ENCODE measurements at places on chromosomes 2 and 18.

DNA sequence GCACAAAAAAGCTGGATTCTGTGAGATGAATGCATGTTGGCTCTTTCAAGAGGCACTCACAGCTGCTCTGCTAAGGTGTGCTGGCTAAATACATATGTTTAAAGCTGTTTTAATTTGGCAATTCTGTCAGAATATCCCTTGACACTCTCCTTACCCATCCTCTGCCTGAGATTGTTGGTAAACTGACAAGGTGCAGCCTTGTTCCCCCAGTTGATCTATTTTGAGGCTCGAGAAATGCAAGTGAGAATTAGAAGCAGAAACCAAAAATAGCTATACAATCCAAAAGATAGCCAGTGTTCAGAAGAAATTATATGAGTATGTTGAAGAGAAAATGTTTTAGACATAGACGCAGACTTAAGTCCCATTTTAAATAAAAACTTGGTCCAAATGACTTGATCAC is 971.7 kb upstream of the GYPC start:
- DNase-seq, result no peak

DNA sequence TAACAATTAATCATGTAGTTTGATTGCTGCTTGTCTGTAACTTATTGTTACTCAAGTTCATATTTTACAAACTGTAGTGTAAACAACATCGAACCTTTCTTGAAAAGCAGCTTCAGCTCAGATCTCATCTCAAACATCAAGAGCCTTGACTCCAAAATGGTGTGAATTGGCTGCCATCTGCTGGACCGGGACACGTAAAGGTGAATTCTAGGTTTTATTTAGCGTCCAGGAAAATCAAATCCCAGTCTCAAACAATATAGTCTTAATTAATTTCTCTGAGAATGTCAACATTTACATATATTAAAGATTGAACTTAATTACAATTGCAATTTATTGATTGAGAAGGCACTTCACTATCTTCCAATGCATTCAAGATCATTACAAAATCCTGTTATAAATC is 453.0 kb downstream of the GALR1 start:
- DNase-seq, result peak; percentile 16

- DNase-seq, result peak; percentile 20
These were observed 62.2 kb upstream of the PMAIP1 start for GRCh38 chr18:59837586-59837985.

GRCh38 chr2:20677301-20678085 is 10.5 kb downstream of the GDF7 start:
- no peak for DNase-seq

DNA sequence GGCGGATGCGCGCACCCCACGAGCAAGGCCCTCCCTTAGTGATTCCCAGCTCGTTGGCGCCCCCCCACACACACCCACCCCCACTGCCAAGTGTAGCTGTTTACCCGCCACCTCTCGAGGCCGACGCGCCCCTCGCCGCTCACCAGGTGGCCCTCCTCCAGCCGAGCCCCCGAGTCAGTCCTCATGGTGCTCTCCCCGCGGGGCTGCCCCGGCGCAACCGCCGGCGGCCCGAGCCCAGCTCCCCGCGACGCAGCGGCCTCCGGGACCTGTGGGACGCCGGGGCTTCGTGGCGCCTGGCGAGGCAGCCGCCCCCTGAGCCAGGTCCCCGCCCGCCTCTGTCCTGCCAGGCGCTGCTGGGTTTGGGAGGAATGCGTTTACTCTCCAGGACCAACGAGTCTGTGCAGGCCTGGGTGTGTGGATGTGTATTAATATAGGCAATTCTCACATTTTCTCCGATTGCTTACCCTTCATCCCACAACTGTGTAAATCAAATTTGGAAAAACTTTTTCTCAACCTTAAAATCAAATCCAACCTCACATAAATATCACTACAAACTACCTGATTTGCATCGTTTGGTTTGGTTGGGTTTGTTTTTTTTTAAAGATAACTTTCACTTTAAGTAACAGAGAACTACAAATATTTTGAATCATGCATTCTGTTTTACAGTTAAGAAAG is at the start of gene TMEM237:
TSS of gene TMEM237 (minus strand) at position 288 of the 675 bp plus-strand sequence. CDS start at position 185, 103 bp downstream.
- peak; percentile 33 for DNase-seq

DNA sequence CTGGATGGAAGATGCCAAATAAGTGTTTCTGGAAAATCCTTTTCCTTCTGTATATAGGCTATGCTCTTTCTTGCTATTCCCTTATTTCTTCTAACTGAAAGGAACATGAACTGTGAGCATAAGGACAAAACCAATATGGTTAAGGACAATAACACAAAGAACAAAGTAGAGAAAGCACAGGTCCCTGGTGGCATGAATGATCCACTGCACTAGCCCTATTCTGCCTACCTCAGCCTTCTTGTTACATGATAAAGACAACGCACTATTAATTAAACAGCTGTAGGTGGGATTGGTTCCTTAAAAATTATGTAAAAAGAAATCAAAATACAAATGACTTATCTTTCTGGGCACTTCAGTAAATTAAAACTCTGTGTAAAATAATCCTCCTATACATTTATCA is 1.9 kb upstream of the WDR75 start:
- no peak for DNase-seq

DNA sequence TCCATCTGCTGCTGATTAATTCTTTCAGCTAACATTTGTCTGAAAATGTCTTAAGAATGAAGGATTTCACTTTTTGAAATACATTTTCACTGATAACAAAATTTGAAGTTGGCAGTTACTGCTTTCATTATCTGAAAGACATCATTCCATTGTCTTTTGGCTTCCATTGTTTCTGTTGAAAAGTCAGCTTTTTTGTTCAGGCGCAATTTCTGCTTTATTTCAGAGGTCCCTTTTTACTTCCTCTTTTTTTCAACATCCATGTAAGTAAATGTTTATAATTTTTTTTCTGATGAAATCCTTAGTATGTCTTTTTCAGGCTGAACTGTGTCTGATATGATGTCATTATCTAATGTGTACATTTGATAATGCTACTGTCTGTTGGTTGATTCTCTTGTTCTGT is 184.2 kb downstream of the RND3 start:
- DNase-seq, result no peak

- no peak for DNase-seq
These were observed 114.1 kb downstream of the ALPK2 start for GRCh38 chr18:58514773-58515172.

GRCh38 chr2:124476291-124476690 is 451.2 kb downstream of the CNTNAP5 start:
- DNase-seq, result no peak

- DNase-seq, result no peak
These were observed 74.1 kb downstream of the LTBP1 start for GRCh38 chr2:33020883-33021282.

DNA sequence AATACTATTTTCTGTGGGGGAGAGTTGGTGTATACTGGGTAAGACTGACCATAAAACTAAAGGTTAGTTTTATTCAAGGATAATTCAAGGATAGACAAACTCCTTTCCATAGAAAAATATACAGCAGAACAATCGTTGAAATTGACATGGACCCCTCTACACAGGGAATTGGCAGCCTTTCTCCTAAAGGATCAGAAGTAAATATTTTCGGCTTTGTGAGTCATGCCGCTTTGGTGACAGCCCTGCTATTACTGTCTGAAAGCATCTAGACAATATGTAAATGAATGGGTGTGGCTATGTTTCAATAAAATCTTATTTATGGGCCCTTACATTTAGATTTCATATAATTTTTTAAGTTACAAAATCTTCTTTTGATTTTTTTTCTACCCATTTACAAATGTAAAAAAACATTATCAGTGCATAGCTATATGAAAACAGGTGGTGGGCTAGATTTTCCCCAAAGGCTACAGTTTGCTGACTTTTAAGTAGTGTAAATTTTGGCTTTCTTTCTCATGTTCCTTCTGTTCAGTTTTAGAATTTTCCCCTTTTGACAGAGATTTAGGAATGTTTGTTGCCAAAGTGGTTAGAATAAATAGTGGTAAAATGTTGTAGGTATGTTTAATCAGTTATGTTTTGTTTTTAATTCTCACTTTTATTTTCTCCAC is 270.6 kb downstream of the DCC start:
- no peak for DNase-seq

GRCh38 chr2:6793913-6794312 is 71.8 kb downstream of the CMPK2 start:
- no peak for DNase-seq

GRCh38 chr2:44126106-44126797 is 42.4 kb upstream of the PPM1B start:
- no peak for DNase-seq

DNA sequence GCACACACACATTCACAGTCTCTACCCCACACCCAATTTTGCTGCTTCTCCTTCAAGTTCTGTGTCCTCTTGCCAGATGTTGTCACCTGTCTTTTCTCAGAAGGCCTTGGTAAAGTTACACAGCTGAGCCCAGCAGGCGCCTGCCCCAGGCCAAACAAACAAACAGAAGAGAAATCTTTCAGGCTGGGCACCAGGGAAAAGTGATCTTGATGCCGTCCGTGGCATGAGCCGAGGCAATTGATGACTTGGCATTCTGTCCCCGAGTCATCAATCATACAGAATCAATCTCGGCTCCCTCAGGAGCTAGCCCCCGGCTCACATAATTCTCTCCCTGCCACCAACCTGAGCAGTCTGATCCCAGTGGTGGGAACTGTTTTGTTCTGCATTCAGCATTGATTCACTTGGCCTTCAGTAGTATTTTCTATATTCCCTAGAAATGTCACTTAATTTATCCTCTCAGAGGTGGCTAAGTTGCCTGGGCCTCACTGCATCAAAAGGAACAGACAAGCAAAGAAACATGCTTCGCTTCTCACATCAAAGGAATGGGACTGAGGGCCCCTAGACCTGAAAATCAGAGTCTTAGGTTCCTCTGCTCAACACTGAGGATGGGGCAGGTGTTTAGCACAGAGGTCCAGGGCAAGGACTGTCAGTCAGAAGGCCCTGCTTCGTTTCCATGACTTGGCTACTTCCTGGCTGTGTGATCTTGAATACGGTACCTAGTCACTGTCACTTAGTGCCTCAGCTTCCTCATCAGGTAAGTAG is 278.8 kb upstream of the CELF4 start:
- no peak for DNase-seq

DNA sequence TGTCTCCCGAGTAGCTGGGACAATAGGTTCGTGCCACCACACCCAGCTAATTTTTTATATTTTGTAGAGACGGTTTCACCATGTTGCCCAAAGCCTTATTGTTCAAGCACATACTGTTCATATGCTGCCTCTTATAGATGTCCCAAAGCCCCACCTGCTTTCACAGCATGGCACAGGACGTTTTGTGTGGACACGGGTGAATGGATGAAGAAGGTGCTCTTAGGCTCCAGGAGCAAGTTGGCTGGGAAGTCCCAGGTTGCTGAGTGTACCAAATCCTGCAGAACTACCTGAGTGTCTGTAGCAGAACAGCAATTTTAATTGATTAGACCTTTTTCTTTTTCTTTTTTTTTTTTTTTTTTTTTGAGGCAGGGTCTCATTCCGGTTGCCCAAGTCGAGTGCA is 10.5 kb upstream of the SAG start:
- DNase-seq, result no peak

DNA sequence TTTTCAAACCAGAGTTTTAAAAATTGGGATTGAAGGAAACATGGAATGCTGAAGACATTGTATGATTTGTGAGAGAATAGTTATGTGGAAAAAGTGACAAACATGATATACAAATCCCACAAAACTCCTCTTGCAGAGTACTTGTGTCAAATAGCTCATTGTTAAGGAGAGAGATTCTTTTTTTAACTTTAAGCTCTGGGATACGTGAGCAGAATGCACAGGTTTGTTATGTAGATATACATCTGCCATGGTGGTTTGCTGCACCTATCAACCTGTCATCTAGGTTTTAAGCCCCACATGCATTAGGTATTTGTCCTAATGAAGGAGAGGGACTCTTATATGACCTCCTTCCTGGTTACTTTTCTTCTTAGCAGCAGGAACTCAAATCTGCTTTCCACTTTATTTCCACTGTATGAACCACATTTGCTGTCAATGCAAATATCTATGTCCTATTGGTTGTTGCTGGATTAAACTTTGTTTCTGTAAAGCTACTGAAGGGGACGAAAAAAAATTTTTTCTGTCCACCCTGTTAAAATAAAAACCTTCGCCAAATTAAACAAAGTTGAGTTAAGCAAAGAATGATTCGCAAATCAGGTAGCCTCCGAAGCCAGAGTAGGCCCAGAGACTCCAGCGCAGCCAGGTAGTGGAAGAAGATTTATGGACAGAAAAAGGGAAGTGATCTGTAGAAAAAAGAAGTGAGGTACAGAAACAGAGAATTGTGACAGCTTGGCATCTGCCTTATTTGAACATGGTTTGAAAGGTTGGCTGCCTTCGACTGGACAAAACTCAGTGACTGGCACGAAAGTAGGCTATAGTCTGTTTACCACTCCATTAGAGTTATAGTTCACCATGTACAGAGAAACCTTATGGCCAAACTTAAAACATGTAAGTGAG is 430.1 kb upstream of the CHST9 start:
- no peak for DNase-seq

DNA sequence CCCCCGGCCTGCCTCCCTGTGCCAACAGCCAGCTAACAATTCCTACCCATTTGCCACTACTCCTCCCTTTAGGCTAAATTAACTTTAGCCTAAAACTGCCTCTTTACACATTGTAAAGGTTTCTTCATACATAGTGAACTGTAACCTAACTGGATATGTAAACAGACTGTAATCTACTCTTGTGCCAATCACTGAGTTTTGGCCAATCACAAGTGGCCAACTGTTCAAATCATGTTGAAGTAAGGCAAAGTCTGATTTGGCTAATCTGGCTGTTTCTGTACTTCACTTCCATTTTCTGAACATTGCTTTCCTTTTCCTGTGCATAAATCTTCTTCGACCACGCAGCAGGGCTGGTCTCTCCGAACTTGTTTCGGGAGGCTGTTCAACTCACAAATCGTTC is 103.6 kb upstream of the LYPD6 start:
- DNase-seq, result no peak

DNA sequence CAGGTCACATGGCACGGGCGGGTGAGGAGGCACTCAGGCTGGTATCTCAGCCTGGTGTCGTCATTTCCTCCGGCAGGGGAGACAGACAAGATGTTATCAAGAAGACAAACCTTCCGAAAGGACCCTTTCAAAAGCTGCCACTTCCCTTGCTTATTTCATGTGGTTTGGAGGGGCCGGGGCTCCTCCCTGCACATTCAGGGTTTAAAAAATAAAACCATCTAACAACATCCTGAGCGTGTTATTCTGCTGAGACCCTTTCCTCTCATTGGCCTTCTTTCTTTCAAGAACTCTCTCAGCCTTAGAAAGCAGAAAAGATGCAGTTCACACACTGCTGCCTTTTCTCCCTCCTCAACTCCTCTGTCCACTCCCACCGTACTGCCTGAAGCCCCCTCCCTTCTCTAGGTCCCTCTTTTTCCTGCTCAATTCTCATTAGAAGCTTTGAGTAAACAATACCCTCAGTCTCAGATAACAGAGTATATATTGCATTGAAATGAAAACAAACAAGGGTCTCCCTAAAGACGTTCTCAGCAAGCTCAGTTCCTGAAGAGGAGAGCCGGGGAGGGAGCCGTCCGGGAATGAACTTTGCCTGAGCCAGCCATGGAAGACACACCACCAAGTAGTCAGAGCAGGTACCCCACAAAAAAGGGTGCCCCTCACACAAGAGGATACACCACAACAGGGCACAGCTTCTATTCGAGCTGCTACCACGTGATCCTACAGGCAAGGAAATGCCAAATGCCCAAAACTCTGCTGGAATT is 9.7 kb downstream of the SMAD7 start:
- DNase-seq, result no peak

- no peak for DNase-seq
These were observed 117.4 kb downstream of the LRRTM1 start for GRCh38 chr2:80187156-80187555.

Measured in neural crest cell (in vitro differentiated cells).